Epithelial cell of proximal tubule (primary cell): ENCODE measurements at places on chromosomes 4 and X.
A peak's percentile ranks its signal among the peaks of the same experiment; 100 is the strongest.

DNA sequence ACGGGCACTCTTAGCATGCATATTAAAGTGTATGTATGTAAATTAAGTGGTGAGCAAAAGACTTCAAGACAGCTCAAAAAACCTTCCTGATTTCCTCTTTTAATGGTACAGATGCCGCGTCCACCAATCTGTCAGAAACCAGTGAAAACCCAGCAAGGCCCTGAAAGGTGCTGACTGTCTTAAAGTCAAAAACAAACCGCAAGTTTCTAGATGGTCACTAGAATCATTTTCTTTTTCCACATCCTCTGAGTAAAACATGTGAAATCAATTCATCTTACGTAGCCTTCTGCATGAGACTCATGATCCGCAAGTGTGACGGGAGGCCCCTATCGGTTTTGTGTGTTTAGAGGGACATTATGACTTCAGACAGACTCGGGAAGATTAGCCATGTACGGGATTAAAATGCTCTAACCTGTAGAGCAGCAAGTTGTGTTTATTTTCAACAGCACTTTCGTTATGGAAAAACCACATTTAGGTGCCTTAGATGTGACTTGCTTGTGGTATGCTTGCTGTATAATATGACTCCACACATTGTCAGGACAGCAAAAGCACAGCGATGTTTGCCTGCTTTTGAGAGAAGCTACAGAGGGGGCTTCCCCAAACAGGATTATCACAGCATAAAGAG, 88.2 kb upstream of the STS start:
- DNase-seq, result no peak

- DNase-seq, result peak; percentile 3
Observed at GRCh38 chr4:67327245-67328017, 217.9 kb downstream of the CENPC start.

DNA sequence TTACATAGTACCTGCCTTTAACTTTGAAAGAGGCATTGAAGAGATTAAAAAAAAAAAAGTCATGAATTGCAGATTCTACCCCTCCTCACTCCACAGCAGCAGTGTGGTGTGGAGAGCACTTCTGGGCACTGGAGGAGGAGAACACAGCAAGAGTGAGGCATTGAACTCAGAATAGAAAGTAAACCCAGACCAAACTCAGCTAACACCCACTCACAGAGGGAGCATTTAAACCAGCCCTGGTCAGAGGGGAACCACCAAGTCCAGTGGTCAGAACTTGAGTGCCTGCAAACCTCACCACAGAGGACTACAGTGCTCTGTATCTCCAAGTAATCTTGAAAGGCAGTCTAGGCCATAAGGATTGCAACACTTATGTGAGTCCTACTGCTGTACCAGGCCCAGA, 15.6 kb upstream of the UGT2A1 start:
- no peak for DNase-seq

DNA sequence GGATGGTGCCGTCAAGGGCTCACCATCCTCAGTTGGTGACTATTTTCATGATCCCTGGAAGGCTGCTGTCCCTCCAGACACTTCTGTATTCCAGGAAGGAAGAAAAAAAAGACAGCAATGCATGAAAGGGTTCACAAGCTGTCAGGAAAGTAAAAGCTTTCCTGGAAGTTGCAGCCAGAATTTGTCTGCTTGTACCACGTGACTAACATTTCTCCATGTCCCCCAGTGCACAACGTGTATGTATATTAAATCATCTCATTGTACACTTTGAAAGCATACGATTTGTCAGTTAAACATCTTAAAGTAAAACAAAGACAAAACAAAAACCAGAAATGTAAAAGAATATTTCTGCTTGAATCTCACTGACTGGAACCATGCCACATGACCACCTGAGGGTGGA, 127.4 kb upstream of the CLNK start:
- DNase-seq, result no peak

DNA sequence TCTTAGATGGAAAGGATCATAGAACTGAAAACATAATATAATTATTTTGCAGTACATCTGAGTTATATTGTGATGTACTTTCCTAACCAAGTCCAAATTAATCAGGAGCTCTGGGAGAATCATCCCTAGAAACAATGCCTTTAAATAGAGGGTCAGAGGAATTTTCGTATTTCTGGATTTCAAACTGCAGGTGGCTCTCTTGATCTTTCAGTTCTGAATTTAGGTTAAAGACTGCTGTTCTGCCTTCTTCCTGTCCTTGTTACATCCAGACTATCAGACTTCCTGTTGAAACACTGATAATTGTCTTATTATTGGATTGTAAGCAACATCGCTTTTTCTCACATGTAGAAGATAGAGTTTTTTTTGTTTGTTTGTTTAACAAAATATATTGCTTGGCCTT, 142.7 kb downstream of the RPA4 start:
- DNase-seq, result no peak
